Stimulated activated CD4-positive, alpha-beta T cell treated with anti-CD3 and anti-CD28 coated beads, Interleukin-2, amount 100 ng/mL, for 24 hours (primary cell): ENCODE measurements at places on chromosomes 4 and X.

- DNase-seq: no peak
Measured at GRCh38 chr4:177057186-177057585, 252.5 kb upstream of the NEIL3 start.

DNA sequence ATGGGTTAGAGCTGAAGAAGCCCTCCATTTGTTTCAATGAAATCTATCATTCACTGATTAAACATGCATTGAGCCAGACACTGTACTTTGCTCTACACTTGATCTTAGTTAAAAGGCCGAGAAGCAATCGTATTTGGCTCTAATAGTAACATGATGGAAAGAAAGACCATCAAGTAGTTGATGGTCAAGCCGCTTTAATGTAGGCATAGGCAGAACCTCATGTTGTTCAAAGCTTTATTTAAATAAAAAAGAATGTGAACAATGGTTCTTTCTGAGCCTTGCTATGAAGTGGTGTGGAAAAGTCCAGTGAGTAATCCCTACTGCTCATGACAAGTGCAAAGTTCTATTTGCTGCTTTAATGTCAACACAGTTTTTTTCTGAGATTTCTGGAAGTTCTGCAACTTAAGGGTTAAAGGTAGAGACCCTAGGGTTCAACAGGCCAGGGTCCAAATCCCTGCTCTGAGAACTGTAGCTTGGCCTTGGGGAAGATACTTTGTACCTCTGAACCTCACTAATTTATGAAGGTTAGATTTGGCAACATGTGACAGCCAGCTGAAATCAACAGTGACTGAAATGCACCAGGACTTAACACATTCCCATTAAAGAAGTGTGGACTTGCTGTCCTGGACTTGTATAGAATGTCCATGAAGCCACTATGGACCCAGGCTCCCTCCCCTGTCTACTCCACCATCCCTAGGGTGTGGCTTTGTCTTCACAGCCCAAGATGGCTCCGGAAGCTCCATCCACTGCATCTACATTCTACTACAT, 17.9 kb upstream of the LAP3 start:
- no peak for DNase-seq

DNA sequence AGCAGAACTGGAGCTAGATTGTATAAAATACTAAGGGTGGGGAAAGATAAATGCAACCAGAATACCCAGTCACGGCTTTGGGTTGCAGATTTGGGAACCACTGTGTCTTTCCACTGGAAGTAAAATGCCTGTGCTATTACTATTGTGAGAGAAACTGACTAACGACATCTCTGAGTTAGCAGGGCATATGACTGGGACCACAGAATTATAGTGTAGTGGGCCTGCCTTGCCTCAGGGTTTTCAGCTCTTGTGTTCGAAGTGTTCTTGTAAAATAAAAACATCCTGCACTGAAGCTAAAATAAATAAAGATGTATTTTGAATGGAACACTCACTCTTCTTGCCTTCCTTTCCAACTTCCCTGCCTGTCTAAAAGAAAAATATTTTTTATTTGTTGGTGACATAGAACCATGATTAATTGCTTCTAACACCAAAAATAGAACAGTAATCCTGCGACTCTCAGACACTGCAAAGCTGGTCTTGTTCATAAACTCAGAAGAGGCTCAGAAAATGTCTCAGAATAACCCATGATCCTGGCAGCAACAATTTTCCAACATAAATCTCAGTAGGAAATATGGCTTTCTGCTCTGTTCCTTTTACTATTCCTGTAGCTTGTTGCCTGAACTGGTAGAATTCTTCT, 104.2 kb downstream of the FAM47B start:
- DNase-seq: no peak

GRCh38 chr4:76546327-76546726, 111.3 kb downstream of the SHROOM3 start:
- no peak for DNase-seq

DNA sequence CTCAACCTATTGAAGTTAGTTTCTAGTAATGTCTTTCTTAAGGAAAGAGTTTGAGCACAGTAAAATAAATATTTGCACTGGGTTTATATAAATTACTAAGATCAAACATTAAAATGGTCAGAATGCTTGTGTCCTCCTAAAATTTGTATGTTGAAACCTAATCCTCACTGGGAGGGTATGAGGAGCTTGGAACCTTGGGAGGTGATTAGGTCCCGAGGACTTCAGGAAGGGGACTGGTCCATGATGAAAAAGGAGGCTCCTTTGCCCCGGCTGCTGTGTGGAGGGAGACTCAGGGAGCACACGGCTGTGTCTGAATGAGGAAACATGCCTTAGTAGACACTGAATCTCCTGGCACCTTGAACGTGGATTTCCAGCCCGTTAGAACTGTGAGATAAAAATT, 221.9 kb downstream of the TENM3 start:
- DNase-seq: no peak

GRCh38 chr4:9867751-9868425, 86.5 kb downstream of the DRD5 start:
- no peak for DNase-seq

GRCh38 chrX:40632199-40632598, 9.0 kb downstream of the MPC1L start:
- DNase-seq: no peak

DNA sequence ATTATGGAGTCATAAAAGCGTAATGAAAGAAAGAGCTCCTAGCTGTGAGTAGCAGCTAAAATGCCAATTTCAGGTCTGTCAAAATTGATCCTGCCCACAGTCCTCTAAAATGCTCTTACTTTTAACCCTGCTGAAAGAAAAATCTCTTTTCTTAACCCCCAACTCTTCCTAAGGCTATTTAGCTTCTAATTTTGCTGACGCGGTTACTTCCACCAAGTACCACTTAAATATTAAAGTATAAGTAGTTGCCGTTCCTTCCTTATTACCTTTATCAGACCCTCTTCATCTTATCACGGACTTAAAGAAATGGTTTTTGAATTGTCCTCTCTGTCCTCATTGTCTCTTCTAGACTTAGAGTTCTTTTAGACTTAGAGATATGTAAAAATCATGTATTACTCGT, 272.2 kb downstream of the FRMPD4 start:
- DNase-seq: no peak

GRCh38 chr4:186104890-186105646, 564 bp downstream of the FAM149A start:
- DNase-seq: no peak
